ENCODE measurements at places on chromosomes 7 and 10. TPM values are rescaled to one million over a fixed set of nuclear protein-coding genes. Genes with fewer than 3 reads are reported as not detected.

Gene SPDYE2B
- polyA plus RNA-seq, result 2.5 TPM

Gene ANKRD22
- polyA plus RNA-seq, result 0.13 TPM

Gene CAV1
- polyA plus RNA-seq, result 417 TPM

- no peak for DNase-seq
Observed at GRCh38 chr7:43535810-43536585, 46.9 kb upstream of the STK17A start.

DNA sequence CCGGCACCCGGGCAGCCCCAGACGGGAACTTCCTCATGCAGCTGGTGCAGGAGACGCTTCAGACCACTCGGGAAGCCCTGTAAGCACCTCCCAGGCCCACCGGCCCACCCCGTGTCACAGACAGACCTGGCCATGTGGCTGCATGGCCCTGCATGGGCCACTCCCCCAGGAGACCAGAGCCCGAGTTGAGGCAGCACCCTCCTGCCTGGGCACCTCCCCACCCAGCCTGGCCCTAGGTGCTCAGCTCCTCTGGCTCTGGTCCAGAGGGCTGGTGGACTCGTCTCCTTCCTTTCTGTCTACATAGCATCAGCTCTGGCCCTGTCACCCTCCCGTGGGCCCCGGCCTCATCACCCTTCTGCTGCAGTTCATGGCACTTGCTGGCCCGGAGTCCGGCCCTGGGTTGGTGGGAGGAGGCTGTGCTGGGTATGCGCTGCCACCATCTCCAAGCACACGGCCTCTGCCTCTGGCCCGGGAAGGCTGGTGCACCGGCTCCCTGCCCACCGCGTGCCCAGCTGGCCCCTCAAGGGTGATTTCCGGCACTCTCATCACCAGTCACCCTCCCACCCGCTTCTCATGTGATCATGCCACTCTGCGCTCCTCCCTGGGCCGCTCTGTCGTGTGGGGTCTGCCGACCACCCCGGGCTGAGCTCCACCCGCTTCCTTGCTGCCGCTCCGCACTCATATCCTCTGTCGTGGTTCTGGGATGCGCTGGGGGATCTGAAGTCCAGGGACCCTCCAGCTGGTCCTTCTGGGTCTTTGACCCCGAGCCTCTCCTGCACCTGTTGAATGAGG lies 53.1 kb upstream of the DPYSL4 start:
- DNase-seq, result no peak

DNA sequence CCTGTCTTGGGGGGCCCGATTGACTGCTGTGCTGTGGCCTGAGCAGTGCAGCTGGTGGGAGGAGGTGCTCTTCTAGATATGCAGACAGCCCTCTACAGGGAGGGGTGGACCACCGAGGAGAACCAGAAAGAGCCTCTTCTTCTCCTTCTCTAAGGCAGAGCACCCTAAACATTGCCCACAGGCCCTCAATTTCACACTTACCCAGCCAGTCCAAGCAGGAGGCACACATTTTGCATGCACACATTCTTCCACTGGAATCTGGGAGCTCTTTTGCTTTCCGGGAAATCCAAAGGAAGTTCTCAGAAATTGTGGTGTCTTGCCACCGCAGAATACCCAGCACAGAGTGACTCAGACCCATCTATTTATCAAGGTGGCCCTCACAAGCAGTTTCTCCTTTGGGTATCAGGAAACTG lies 45.8 kb downstream of the EEPD1 start:
- no peak for DNase-seq

DNA sequence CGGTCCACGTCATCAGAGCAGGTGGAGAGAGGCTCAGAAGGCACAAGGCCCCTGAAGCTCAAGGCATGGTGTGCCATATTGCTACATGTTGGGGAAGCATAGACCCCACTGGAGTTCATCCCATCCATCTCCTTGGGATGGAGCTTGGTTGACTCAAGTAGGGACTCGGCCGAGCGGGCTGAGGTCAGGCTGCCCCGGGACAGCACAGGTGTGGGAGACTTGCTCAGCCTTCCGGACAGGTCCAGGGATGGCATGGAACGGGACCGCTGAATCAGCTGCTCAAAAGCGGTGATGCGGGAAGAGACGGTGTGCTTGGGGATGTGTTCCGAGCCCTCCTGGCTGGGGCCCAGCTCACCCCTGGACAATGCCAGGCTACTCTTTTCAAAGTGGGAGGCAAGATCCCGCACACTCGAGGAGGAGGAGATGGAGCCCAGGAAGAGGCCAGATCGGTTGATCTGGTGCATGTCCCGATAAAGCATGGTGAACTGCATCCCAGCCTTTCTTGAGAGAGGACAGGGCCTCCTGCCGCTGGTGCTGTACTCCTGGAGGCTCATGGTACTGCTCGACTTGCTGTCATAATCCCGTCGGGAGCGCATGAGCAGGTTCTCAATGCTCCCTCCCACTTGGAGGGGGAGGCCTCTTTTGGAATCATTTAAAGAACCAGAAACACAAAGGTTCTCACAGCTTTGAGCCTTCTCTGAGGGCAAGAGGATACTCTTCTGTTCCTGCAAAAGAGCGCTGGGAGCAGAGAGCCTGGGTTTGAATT lies 65.6 kb upstream of the PDLIM1 start:
- no peak for DNase-seq

- no peak for DNase-seq
Observed at GRCh38 chr10:30121401-30121800, 62.0 kb upstream of the JCAD start.

DNA sequence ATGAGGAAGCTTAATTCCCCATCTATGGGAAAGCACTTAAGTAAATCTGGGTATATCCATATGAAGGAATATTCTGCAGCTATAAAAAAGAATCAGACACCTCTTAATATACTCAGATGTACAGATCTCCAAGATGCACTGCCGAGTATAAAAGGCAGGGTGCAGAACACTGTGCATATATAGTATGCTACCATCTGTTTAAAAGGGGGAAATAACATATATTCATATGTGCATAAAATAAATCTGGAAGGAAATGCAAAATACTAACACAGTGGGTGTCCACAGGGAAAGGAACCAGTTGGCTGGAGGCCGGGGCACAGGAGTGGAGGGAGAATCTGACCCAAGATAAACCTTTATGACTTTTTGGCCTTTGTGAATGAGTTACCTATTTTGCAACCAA lies 201.4 kb downstream of the SFMBT2 start:
- DNase-seq, result no peak

Gene ADRA2A
- polyA plus RNA-seq, result 0.61 TPM

GRCh38 chr10:73253225-73253555 lies 746 bp upstream of the MRPS16 start:
- no peak for DNase-seq

DNA sequence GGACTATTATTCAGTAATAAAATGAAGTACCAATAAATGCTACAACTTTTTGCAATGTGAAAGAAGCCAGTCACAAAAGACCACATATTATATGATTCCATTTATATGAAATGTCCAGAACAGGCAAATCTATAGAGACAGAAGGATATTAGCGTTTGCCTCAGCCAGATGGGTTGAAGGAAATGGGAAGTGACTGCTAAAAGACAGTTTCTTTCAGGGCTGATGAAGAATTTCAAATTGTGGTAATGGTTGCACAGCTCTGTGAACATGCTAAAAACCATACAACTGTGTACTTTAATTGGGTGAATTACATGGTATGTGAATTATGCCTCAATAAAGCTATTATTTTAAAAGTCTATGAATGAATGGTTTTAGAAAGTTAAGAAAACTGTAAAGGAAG lies 23.9 kb upstream of the REEP3 start:
- DNase-seq, result no peak

DNA sequence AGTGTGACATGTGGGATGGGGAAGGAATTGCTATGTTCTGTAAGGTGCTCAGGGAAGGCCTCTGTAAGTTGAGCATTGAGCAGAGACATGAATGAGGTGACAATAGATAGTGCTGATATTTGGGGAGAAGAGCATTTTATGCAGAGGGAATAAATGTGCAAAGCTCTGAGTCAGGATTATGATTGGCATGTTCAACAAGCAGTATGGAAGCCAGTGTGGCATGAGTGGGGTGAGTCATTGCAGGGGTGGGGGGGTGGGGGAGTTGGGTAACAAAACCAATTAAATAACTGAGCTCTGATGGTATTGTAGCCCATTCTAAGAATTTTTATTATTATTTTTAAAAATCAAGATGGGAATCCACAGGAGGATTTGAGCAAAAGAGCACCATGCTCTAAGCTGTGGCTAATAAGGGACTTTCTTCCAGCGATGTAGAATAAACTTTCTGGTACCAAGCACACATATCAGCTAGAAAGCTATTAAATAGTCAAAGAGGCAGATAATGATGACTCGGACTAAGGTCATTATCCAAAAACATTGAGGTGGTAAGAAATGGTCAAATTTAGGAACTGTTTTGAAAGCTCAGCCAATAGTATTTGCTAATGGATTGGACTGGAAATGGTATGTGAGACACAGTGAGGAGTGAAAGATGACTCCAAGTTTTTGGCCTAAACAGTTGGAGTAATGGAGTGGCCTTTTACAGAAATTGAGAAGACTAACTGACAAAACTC lies 96.4 kb downstream of the PRKG1 start:
- DNase-seq, result no peak

DNA sequence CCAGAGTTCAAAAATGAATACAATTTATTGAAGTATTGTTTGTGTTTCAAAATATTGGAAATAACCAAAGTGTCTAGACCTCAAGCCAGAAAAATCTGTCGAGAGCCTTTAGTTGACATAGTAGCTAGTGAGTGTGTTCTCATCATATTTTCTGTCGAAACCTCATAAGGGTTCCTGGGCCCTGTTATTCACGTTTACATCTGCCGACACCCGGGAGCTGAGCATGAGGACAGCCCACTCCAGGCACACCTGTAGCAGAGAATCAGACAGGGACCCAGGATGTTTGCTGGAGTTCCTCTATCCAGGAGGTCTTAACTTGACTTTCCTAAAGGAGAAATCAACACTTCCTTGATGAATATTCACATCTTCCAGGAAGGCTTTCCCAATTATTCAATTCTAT lies 72.1 kb upstream of the FGL2 start:
- no peak for DNase-seq

Gene LDB3
- polyA plus RNA-seq, result 1.1 TPM

Measured in left lung (tissue), 14 donors.